ENCODE measurements at places on chromosomes 13 and 19.

GRCh38 chr19:32971012-32971595, 654 bp downstream of the CEP89 start:
- no peak for DNase-seq

DNA sequence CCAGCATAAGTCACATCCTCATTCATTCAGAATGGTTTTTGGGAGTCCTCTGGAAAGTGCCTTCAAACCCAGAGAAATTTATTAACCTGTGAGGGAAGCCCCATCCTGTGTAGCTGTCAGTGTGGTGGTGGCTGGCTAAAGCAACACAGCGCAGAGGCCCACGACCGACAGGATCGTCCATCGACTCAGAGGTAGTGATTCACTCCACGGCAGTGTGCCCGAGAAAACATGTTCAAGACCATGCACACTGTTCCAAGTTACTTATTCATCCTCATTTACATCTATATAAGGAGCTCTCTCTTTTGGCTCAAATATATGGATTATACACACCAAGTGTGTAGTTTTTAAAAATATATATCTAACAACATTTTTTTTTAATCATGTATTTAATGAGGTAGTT, 96.3 kb upstream of the SLC15A1 start:
- no peak for DNase-seq

DNA sequence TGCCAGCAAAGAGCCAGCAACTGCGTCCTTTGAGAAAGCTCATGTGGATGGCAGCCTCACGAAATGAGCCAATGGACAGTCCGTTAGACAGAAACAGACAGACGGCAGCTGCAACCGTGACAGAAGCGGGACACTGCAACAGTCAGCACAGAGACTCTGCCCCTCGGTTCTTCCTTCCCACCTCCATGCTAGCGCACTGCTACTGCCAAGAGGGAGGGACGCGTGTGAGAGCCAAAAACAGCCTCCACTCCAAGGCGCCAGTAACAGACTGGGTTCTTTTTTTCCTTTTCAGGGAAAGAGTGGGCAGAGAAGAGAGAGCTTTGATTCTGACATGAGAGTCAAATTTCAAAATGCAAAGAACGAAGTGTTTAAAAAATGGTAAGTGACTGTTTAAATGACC, 77.5 kb downstream of the SERP2 start:
- DNase-seq, result no peak

DNA sequence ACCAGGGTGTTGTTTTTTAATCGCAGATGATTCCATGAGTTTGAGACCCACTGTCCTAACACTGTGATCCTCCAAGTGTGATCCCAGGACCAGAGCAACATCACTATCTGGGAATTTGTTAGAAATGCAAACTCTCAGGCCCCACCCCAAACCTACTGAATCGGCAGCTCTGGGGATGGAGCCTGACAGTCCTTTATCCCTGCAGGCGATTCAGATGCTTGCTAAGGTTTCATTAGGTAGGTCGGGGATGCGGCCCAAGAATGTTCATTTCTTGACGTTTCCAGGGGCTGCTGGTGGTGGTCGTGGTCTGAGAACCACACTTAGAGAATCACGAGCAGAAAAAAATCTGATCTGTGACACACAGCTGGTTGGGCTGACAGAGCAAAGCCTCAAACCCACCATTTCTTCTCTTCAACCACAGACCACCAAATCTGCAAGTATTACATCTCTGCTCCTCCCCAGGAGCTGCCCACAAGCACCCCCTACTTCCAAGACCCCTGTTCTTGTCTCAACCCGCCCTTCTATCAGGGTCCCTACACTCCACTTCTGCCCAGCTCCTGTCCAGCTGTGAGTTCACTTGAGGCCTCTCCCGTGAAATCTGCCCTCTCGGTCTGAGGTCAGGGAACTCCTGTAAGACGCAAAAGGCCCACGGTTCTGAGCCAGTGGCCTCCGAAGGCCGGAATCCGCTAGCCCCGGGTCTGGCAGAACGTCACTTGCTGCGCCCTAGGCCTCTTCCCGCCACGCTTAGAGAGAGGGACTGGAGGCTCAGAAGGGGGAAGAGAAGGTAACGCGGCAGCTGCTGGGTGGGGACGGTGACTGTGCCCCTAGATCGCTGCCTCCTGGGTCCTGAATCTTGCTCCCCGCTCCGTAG, 1.1 kb upstream of the FARP1 start:
- no peak for DNase-seq

DNA sequence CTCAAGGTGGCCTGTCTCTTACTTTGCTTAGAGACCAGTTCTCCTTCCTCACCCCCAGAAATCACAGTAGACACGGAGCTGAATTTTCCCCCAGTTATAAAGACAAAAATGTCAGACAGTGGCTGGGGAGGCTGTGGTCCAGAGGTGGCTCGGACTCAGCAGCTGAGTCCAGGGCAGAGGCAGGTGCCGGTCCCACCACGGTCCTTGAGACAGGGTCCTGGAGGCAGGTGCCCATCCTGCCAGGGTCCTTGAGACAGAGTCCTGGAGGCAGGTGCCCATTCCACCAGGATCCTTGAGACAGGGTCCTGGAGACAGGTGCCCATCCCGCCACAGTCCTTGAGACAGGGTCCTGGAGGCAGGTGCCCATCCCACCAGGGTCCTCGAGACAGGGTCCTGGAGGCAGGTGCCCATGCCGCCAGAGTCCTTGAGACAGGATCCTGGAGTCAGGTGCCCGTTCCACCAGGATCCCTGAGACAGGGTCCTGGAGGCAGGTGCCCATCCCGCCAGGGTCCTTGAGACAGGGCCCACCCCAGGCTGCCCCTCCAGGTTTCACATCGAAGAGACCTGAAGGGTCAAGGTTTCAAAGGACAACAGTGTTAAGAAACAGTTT, 23.1 kb downstream of the PEPD start:
- DNase-seq, result no peak

- no peak for DNase-seq
Measured at GRCh38 chr19:30577551-30578105, 205.4 kb downstream of the ZNF536 start.

DNA sequence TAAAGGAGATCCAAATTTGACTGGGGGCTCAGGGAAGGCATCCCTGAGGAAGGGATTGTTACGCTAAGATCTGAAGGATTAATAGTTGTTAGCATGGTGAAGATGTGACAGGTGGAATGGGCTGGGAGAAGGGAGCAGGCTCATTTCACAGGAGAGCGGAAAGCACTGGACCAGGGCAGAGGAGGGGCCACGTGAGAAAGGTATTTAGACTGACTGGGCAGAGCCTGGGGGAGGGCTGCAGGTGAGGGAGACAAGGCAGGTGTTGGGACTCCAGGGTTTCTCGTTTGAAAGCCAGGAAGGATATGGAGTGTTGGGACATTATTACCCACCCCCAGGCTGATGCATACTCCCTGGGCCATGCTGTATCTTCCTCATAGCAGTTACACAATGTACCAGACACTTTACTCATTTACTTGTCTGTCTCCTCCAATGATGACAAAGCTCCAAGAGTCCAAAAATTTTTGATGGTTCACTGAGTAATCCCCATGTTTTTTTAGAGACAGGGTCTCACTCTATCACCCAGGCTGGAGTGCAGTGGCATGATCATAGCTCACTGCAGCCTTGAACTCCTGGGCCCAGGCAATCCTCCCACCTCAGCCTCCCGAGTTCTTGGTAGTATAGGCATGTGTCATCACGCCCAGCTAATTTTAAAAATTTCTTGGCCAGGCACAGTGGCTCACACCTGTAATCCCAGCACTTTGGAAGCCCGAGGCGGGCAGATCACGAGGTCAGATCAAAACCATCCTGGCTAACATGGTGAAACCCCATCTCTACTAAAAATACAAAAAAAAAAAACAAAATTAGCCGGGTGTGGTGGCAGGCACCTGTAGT, 2.3 kb downstream of the TRAPPC6A start:
- no peak for DNase-seq

- DNase-seq, result no peak
Measured at GRCh38 chr13:98742961-98743360, 9.5 kb downstream of the SLC15A1 start.

- no peak for DNase-seq
Measured at GRCh38 chr13:47865883-47866282, 135.2 kb downstream of the SUCLA2 start.

DNA sequence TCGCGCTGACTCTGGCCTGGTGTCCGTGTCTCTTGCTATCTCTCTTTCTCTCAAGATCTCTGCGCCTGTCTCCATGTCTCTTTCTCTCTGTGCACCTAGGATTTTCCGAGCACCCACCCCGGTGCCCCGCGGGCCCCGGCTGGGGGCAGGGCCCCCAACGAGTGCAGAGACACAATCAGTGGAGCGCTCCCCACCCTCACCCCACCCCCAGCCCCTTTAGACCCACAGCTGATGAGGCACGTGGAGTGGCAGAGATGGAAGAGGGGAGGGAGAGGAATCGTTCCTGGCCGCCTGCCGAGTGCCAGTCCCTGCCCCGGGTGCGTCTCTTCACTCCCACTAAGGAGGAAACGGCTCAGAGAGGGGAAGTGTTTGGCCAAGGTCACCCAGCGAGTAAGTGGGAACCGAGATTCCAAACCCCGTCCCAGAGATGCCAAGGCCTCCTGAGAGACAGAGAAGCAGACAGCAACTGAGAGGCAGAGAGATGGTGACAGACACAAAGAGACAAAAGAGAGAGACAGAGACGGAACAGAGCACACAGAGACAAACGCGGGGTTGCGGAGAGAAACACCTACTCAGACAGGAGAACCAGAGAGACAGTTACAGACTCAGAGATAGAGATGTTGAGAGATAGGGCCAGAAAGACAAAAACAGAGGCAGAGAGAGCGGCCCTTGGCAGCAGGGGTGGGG, 626 bp upstream of the BCL3 start:
- DNase-seq, result peak; percentile 93

- no peak for DNase-seq
Measured at GRCh38 chr13:85417807-85418206, 381.4 kb downstream of the SLITRK6 start.

- DNase-seq, result no peak
Measured at GRCh38 chr19:3506384-3507340, 551 bp downstream of the FZR1 start.

DNA sequence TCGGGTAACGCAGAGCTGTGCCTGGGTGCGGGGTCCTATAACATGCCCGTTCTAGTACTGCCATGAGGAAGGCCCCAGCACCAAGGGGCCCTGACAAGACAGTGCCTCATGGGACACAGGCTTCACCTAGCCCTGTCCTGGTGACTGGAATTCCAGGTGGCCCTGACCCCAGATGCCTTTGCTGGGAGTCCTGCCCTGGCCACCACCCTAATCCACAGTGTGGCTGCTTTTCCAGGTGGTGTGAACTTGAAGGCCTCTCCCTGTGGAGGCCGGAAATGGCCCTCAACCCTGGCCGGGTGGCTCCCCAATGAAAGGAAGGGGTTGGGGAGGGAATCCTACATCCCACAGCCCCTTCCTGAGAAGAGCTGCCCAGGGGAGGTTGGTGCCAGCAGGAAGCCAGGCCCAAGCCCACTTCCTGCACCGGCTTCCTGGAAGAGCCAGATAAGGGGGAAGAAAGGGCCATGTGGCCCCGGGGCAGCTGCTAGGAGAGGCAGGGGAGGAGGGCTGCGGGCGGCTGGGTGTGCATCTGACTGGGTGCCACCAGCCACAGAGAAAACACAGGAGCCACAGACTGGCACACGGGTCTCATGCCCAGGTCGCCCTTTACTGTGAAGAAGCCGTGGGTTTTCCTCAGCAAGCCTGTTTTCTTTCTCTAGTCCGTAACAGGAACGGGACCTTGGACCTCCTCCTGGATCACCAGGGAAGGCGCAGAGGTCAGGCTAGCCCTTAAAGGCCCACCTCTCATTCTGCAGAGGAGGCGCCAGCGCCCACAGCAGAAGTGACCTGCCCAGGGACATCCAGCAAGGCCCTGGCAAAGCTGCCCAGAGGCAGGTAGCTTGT, 4.7 kb downstream of the LSM4 start:
- DNase-seq, result no peak

DNA sequence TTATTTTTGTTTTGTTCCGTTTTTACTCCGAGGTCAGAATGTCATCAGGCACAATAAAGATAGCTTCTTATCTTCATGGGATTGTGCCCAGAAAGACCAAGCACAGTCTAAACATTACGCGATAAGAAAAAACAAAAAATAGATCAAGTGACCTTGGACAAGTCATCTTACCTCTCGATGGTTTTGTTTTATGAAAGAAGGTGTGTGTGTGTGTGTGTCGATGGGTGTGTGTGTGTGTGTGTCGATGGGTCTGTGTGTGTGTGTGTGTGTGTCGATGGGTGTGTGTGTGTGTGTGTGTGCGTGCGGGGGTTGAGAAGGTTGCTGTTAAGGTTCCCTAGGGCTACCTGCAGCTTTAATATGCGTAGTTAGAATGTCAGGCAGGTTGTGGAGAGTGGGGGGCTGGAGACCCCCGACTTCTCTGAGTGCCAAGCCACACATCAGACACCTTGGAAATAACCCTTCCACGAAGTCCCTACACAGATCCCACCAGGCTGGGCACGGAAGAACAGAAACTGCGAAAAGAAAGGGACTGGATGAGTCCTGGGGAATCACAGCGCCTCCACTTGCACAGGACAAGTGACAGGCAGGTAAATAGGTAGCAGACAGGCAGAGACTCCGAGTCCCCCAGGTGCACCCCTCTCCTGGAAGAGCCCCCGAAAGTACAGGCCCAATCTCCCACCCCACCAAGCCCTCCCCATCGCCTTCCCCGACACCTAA, 458 bp upstream of the ATP8A2 start:
- DNase-seq, result no peak

DNA sequence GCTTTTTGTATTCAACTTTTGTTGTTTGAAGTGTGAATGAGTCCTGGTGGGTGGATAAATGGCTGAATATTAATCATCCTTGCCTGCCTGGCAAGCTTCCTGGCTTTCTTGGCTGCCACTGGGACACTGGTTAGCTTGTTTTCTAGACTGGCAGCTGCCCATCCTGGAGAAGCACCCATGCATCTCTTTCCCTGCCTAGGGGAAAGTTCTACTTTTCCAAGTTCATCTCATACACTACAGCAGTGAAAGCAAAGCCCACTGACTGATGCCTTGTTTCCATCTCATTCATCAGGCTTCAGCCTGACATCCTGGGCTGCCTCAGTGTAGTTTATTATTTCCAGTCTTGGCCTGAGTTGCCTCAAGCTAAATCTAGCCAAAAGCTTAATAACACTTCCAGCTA, 244.8 kb downstream of the PCDH20 start:
- no peak for DNase-seq

- DNase-seq, result no peak
Measured at GRCh38 chr19:10854350-10855089, 6.3 kb downstream of the C19orf38 start.

DNA sequence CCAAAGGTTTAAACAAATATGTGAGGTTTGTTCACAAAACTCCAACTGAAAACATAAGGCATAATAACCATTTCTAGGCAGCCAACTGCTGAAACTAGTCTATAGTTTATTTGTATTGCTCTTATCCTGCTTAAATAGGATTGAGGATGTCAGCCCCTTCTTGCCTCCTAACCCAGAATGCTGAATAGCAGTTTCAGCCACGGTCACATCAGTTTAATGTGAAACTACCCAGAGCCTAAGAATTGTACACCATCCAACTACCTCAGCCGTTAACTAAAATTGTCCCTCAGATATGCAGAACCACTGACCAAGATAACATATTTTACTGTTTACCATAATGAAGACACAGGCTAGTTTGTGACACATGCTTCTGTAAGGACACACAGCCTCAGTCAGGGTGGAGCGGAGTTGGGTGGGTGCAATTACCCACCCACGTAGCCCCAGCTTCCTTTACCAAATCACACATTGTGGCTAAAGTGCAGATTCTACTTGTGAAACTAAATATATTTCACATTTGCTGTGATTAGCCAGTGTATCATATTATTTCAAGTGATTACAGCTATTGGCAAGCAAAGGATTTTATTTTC, 259.9 kb downstream of the EFNB2 start:
- no peak for DNase-seq

Data from mesenteric fat pad (tissue), 1 donor.